ENCODE measurements at places on chromosomes 6 and 20. TPM values are rescaled to one million over a fixed set of nuclear protein-coding genes. Genes with fewer than 3 reads are reported as not detected.

Gene PKIB
- total RNA-seq, result 0.49 TPM

Gene POU5F1
- total RNA-seq, result not detected

Gene CNR1
- total RNA-seq, result not detected

Gene RUNX2
- total RNA-seq, result 12.7 TPM

Gene MCCD1
- not detected for total RNA-seq

All from T-helper 1 cell treated with Interleukin-12 subunit alpha and Interleukin-12 subunit beta and Interleukin-4 antibody, amounts not matched to agents 30 ng/mL and 1 ng/mL, for 36 hours (primary cell).